ENCODE measurements at places on chromosomes 5 and 9. TPM values are rescaled to one million over a fixed set of nuclear protein-coding genes. Genes with fewer than 3 reads are reported as not detected.

NUTM2F gene
- not detected for total RNA-seq

DIRAS2 gene
- 0.78 TPM for total RNA-seq

F12 gene
- total RNA-seq, result 0.89 TPM

OLFM1 gene
- total RNA-seq, result 2.9 TPM

IFNA2 gene
- total RNA-seq, result not detected

SHC3 gene
- 79.2 TPM for total RNA-seq

UBAP1 gene
- 28.9 TPM for total RNA-seq

DIPK1B gene
- total RNA-seq, result 0.30 TPM

G3BP1 gene
- 158 TPM for total RNA-seq

CDKN2B-AS1 gene
- 6.5 TPM for total RNA-seq

PCDHB6 gene
- total RNA-seq, result 0.30 TPM

OR1Q1 gene
- total RNA-seq, result not detected

PCA3 gene
- total RNA-seq, result not detected

LIFR gene
- total RNA-seq, result 79.9 TPM

SLC45A2 gene
- total RNA-seq, result not detected

RAB3C gene
- not detected for total RNA-seq

DEPDC1B gene
- total RNA-seq, result 1.5 TPM

SPINK1 gene
- total RNA-seq, result 0.59 TPM

PRSS3 gene
- total RNA-seq, result 2.1 TPM

ISOC1 gene
- total RNA-seq, result 24.1 TPM

TMEM232 gene
- total RNA-seq, result 1.7 TPM

DCANP1 gene
- total RNA-seq, result not detected

NMUR2 gene
- total RNA-seq, result not detected

PDLIM4 gene
- total RNA-seq, result 95.6 TPM

CAMK4 gene
- 10.3 TPM for total RNA-seq

TMC1 gene
- 0.28 TPM for total RNA-seq

STC2 gene
- total RNA-seq, result 487 TPM

ADRB2 gene
- total RNA-seq, result 0.18 TPM

NEURL1B gene
- total RNA-seq, result 4.4 TPM

FOXD4L6 gene
- 0.37 TPM for total RNA-seq

CD274 gene
- total RNA-seq, result 22.5 TPM

SPATA6L gene
- total RNA-seq, result 0.18 TPM

SCGB3A2 gene
- not detected for total RNA-seq

CNTLN gene
- 8.9 TPM for total RNA-seq

SLC22A4 gene
- total RNA-seq, result 4.8 TPM

ADCY2 gene
- total RNA-seq, result not detected

C9 gene
- total RNA-seq, result 0.46 TPM

CCDC69 gene
- total RNA-seq, result 2.0 TPM

CDX1 gene
- not detected for total RNA-seq

TNFSF8 gene
- total RNA-seq, result not detected

POU5F2 gene
- 1.2 TPM for total RNA-seq

PCDHB11 gene
- 0.30 TPM for total RNA-seq

OR13F1 gene
- not detected for total RNA-seq

CCNH gene
- total RNA-seq, result 83.1 TPM

LCN10 gene
- total RNA-seq, result not detected

Data from smooth muscle cell of the umbilical artery (primary cell).